ENCODE measurements at places on chromosomes 2 and 18.

GRCh38 chr2:237223201-237223861 lies 137.6 kb downstream of the COPS8 start:
- DNase-seq: peak; percentile 94

GRCh38 chr2:162092658-162093556 lies 18.9 kb upstream of the DPP4 start:
- DNase-seq: peak; percentile 94

GRCh38 chr2:29723255-29724001 lies 198.0 kb downstream of the ALK start:
- peak; percentile 60 for DNase-seq

DNA sequence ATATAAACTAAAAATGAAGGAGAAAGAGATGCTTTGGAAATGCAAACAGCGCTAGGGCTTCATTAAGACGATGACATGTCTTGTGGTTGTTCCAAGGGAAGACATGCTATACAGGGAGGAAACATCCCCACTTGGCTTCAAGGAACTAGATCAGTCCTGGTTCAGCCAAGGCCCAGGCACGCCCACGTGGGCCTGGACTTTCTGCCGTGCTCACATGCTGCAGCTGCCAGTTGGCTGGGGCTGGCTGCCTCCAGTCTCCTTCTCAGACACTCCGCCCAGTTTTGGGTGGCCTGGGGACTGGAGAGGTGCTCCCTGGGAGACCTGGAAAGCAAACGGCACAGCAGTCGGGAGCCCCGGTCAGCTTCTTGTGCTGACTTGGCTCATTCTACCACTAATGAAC lies 109.6 kb downstream of the GLI2 start:
- no peak for DNase-seq

DNA sequence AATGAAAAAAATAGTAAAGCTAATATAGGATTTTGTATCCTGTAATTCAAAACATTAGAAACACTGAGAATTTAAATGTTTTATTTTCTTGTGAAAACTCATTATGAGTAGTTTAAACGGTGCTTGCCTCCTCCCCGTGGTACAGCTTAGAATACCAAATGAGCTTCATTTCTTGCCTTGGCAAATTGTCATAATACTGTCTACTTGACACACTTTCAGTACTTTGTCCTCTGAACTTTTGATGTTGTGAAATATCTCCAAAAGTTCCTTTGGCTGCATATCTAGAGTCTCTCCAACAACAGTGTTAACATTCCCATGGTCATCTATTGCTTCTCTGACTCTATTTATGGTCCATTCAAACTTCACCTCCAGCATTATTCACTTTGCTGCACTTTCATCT lies 61.9 kb upstream of the EPB41L5 start:
- DNase-seq: no peak

- DNase-seq: no peak
Measured at GRCh38 chr2:9001778-9002177, 1.7 kb downstream of the MBOAT2 start.

DNA sequence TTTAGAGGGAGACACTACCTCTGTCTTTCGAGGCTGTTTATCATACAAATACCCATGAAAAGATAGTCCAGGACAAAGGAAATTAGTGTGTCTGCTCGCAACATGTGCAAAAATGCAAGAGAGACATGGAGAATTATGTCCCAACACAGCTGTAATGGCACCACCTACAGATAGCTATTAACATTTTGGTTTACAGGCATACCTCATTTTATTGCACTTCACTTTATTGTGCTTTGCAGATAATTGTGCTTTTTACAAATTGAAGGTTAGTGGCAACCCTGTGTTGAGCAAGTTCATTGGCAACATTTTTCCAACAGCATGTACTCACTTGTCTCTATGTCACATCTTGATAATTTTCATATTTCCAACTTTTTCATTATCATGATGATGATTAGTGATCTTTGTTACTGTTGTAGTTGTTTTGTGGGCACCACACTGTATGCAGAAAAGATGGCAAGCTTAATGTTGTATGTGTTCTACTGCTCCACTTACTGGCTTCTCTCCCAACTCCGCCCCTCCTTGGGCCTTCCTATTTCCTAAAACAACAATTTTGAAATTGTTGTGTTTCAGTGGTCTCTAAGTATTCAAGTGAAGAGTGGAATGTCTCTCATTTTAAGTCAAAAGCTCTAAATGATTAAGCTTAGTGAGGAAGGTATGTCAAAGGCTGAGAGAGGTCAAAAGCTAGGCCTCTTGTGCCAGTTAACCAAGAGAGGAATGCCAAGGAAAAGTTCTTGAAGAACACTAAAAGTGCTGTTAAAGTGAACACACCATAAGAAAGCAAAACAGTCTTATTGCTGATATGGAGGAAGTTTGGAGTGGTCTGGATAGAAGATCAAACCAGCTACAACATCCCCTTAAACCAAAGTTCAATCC lies 52.0 kb downstream of the ANKRD12 start:
- no peak for DNase-seq

- DNase-seq: no peak
Measured at GRCh38 chr2:64404002-64404731, 49.8 kb upstream of the LGALSL start.

- no peak for DNase-seq
Measured at GRCh38 chr18:72104851-72105250, 439.3 kb downstream of the CBLN2 start.

- DNase-seq: no peak
Measured at GRCh38 chr2:14909795-14910194, 277.3 kb downstream of the LRATD1 start.

DNA sequence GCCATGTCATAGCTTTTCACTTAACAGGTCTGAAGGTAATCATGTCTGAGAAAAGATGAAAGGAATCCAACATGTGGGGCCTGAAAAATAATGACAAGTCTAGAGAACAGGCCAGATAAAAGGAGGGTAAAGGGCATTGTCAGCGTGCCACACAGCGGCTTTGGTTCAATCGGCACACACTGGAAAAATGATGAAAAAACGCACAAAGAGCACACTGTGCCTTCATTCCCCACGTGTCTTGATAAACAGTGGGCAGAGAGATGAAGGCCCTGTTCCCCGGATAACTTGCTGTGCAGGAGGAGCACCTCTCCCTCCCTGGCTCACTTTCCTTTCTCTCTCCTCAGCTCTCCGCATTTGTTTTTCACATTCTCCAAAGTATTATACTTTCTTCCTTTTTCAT lies 766.3 kb downstream of the TDRD15 start:
- no peak for DNase-seq

DNA sequence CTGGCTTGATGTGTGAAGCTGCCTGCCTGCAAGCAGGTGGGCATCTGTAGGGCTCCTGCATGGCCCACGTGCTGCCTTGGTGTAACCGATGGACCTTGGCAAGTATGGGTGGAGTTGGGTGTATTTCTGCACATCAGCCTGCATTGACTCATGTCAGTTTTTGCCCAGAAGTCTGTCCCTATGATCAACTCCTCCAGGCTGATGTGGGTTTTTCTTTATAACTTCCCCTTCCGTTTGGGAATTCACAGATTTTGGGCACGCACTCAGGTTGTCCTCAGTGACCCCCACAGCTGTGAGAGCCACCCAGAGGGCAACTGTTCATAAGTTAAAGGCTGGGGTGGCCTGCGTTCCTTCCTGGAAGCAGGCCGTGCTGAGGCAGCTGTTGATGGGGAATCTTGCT lies 123.3 kb downstream of the NCK2 start:
- peak; percentile 68 for DNase-seq

- peak; percentile 52 for DNase-seq
Measured at GRCh38 chr2:134647607-134648256, 71.1 kb downstream of the TMEM163 start.

DNA sequence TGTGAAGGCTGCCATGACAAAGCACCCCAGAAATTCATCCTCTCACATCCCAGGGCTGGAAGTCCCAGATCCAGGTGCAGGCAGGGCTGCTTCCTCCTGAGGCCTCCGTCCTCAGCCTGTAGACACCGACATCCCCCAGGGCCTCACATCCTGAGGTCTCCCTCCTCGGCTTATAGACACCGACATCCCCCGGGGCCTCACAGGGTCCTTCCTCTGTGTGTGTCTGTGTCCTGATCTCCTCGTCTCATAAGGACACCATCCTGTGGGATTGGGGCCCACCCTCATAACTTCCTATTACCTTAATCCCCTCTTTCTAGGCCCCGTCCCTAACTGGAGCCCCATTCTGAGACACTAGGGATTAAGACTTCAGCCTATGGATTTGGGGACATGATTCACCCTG lies 92.0 kb upstream of the SNTG2 start:
- no peak for DNase-seq

GRCh38 chr2:119282996-119283511 lies 59.4 kb downstream of the STEAP3 start:
- no peak for DNase-seq

DNA sequence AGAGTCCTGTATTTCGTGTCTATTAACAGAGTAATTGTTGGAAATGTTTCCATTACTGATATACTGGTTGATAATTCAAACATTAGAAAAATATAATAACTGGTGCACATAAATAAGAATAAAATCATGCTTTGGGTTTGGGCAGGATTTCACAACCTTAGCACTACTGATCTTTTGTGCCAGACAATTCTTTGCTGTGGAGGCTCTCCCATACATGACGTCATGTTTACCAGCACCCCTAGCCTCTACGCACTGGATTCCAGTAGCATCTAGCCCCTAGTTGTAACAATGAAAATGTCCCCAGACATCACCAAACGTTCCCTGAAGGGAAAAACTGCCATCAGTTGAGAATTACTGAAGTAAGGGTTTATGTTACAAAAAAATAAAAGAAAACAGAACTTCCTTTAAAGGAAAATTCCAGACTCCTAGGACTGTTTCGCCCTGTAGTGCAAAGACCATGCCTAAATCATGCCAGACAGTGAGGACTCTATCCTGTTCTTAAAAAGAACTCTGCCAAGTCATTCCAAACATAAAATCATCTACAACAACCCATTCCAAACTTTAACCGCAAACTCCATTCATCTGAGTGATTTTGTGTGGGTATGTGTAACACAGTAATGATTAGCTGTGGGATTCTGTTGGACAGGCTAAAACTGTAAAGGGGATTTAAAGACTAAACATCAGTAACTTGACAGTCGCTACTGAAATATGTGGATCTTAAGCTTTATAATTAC lies 313.4 kb upstream of the CCDC68 start:
- DNase-seq: peak; percentile 52

DNA sequence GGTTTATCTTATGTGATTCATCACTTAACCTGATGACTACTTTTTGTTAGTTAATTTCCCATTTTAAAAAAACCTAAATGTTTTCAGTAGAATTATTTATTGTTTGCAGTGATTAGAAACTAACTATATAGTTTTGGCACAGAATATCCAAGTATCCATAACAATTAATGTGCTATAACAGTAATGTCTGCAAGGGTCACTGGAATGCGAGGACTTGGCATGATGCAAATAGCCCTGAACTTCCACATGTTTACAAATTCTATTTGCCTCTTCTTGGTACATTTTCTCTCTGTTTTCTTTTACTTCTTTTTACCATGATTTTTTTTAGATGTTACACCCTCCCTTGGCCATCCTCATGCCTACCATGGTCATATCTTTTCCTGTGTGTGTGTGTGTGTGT lies 49.3 kb upstream of the GALNT3 start:
- DNase-seq: no peak

GRCh38 chr18:77164763-77165485 lies 32.3 kb upstream of the MBP start:
- DNase-seq: peak; percentile 88

DNA sequence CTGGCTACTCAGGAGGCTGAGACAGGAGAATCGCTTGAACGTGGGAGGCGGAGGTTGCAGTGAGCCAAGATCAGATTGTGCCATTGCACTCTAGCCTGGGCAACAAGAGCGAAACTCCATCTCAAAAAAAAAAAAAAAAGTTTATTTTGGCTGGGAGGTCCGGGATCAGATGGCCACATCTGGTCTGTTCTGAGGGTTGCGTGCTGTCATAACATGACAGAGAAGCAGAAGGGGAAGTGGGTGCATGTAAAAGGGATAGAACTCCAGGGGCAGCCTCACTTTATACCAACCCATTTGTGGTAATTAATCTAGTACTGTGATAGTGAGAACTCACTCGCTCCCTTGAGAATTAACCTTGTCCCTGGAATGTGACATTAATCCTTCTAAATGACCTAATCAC lies 101.2 kb downstream of the PTPN4 start:
- DNase-seq: no peak

DNA sequence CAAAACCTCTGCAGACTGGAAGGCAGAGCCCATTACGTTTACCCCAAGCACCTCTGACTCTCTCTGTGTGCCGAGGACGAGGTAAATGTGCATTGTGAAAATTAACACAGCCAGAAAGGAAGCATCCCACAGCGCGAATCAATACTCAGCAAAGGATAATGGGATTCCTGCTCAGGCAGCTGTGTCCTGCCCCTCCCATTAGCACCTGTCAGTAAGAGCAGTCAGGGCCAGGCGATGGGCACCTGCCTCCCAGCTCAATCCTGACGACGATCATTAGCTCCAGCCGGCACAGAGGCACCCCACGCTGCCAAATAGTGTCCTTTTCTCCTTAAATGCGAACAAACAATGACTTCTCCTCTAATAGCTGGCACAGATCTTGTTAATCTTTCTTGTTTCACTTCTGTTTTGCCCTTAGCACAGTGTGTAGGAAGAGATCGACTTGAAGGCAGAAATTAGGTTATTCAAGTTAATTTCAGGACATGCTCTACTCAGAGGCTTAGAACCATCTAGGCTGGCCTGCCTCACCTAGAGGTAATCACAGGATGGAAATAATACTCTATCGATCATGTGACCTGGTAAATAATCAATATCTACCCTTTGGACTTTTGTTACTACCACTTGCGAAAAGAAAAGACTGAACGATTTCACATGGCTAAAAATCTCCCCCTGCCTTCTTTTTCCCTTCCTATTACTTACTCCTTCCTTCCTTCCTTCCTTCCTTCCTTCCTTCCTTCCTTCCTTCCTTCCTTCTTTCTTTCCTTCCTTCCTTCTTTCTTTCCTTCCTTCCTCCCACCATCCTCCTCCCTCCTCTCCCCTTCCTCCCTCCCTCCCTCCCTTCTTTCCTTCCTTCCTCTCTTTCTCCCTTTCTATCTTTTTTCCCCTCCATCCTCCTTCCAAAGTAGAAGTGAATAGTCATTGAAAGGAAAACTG lies 487.9 kb upstream of the ID2 start:
- no peak for DNase-seq

GRCh38 chr2:16325016-16325975 lies 340.3 kb downstream of the CYRIA start:
- DNase-seq: no peak

GRCh38 chr2:126627643-126628042 lies 28.3 kb upstream of the GYPC start:
- no peak for DNase-seq

GRCh38 chr2:179991344-179991743 lies 15.8 kb downstream of the CWC22 start:
- DNase-seq: no peak

DNA sequence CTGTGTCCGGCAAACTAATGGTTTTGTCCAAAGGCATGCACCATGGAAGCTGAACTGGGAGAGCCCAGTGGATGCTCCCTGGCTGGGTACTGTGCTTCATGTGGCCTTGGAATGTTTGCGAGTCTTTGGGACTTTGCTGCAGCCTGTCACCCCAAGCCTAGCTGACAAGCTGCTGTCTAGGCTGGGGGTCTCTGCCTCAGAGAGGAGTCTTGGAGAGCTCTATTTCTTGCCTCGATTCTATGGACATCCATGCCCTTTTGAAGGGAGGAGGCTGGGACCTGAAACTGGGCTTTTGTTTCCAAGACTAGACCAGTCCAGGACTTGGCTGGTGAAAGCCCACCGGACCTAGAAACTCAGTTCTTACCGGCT lies 1.7 kb downstream of the MARS2 start:
- DNase-seq: peak; percentile 4

GRCh38 chr2:220499225-220499624 lies 871.8 kb downstream of the SLC4A3 start:
- peak; percentile 50 for DNase-seq

All from kidney tubule cell (primary cell).